ENCODE measurements at places on chromosomes 5 and 9.
A peak's percentile ranks its signal among the peaks of the same experiment; 100 is the strongest.

DNA sequence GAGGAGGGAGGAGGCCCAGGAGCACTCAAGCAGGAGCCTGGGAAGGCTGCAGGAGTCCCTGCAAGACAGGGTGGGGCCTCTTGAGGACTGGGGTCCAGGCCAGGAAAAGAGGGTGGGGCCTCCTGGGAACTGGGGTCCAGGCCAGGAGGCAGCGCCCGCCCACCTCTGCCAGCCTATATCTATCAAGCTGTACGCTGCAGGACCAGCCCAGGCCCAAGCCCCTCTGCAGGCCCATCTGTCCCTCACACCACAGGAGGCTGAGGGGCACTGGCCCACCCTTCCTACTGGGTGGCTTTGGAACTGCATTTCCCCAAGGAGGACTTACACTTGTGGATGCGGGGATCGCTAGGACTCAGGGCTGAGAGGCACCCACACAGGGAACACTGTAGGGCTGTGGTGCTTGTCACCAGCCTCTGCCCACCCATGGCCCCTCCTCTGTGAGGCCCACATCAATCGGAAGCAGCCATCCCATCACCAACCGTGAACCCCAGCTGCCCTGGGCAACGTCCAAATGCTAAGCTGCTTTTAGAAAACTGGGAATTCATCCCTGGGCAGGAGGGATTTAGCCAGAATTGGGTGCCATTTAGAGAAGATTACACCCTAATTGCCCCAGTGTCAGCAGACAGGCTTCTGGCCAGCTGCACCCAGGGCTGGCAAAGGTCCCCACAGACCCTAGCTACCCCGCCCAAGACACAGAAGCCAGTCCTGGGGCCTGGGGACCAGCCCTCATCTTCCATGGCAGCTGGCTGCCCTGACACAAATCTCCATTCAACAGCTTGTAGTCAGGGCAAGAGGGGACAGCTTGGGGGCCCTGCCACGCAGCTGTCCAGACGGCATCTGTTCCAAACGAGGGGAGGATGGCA is 15.3 kb downstream of the BICD2 start:
- DNase-seq, result no peak

GRCh38 chr5:96509316-96509715 is 76.3 kb upstream of the PCSK1 start:
- no peak for DNase-seq

DNA sequence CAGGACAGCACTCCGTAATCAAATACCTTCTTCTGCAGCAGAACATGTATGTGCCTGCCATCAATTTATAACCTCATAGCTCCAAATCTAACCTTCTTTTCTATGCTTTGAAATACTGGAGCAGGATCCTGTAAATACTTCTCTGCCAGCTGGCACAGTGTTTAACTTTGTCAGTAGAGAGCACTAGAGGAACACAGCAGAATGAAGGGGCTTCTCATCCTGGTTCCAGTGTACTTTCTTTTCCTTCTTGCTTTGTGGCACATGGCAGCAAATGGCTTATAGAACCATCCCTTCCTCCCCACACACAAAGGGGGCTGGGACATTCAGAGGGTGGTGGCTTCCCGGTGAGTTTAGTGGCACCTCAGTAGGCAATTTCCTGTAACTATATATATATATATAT is 3.8 kb upstream of the FBXW11 start:
- no peak for DNase-seq

GRCh38 chr9:34646211-34647083 is at the start of gene GALT:
Gene GALT (plus strand): TSS chr9:34646675. CDS start chr9:34646705, 30 bp downstream.
- DNase-seq, result peak; percentile 95

- DNase-seq, result no peak
Observed at GRCh38 chr9:37486256-37486615, 488 bp downstream of the POLR1E start.

- no peak for DNase-seq
Observed at GRCh38 chr9:108434502-108434901, 421.3 kb downstream of the ACTL7B start.

DNA sequence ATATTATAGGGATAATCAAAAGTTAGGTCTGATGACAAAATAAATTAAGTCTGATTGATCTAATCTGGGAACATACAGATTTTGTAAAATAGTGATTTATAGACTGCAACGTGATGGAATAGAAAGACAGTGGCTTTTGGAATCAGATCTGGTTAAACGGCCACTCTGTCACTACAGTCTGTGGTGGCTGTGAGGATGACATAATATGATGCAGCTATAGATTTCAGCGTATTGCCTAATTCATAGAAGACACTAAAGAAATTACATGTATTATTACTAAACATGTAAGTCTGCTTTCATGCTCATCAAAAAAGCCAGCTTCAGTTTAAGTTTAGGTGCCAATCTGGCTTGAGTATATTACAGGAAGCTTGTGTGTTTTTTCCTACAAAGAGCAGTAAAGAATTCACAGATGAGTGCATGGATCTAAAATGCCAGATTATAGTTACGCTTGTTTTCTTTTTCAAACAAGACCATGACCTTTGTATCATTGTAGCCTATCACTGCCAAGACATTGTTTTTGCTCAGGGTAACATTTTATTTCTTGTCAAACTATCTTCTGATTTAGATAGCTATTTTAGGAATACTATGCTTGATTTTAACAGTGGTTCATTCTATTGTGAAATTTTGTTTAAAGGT is 25.7 kb downstream of the CPEB4 start:
- no peak for DNase-seq

DNA sequence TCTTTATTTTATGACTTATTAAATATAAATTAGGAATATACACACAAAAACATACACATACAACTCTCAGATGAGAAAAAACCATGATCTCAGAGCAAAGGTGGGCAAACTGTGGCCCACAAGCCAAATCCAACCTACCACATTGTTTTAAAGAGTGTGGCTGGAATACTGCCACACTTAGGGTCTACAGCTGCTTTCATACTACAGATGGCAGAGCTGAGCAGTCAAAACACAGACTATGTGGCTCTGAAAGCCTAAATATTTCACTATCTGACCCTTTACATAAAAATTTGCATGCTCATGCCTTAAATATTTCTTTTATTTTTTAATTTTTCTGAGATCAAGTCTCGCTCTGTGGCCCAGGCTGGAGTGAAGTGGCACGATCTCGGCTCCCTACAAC is 28.3 kb downstream of the LEAP2 start:
- no peak for DNase-seq

GRCh38 chr5:178422400-178422775 is 167.8 kb downstream of the COL23A1 start:
- DNase-seq, result no peak

DNA sequence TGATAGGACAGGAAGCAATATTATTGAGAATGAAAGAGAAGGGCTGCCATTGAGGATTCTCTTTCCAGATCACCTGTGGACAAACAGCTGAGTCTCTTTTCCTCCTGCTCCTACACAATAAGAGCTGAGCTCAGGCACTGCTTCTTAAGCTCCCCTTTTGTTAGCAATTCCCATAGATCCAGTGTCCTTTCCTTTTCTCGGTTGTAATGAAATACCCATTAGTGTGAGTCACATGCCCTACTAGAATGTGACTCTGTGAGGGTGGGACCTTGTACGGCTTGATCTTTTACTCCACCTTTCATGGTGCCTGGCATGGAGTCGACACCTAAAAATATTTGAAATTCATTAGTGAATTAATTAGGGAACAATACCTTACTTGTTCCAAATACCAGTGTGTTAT is 269.2 kb downstream of the NR3C1 start:
- no peak for DNase-seq

DNA sequence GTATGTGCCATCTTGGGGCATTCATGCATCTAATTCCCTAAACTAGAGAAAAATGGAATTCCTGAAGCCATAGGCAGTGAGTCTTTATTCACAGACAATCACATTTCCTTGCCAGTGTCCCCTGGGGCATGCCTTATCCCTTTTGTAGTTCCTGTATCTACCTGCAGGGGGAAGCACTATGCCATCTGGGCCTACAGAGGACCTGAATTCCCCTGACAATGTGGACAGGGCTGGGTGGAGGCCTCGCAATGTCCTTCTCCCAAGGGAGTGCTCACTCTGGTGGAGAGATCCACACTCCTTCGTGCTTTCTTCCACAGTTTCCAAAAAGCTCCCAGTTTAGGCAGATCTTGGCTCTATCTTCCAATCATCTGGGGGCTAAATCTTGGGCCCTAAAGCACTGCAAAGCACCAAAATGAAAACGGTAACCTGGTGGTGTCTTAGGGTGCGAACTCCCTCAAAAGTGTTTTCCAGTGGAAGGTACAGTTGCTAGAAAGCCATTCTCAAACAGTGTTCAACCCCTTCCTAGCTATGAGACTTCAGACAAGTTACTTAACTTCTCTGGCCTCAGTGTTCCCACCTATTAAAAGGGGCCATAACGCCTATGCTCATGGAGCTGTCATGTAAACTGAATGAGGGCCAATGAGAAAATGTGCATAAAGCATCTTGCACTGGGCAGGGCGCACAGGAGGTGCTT is 17.5 kb downstream of the WHRN start:
- peak; percentile 69 for DNase-seq

- DNase-seq, result peak; percentile 6
Observed at GRCh38 chr9:114276908-114277821, 45.7 kb upstream of the ORM1 start.

- DNase-seq, result no peak
Observed at GRCh38 chr9:135239769-135240141, 152.3 kb downstream of the OLFM1 start.

GRCh38 chr5:175286981-175287380 is 157.0 kb downstream of the DRD1 start:
- no peak for DNase-seq

- DNase-seq, result no peak
Observed at GRCh38 chr5:83417884-83418283, 53.7 kb upstream of the VCAN start.

- DNase-seq, result no peak
Observed at GRCh38 chr5:175748650-175749049, 90.8 kb downstream of the HRH2 start.

GRCh38 chr5:98157368-98157767 is 616.1 kb upstream of the RGMB start:
- peak; percentile 30 for DNase-seq

GRCh38 chr9:20226345-20226744 is 396.0 kb downstream of the MLLT3 start:
- DNase-seq, result no peak

DNA sequence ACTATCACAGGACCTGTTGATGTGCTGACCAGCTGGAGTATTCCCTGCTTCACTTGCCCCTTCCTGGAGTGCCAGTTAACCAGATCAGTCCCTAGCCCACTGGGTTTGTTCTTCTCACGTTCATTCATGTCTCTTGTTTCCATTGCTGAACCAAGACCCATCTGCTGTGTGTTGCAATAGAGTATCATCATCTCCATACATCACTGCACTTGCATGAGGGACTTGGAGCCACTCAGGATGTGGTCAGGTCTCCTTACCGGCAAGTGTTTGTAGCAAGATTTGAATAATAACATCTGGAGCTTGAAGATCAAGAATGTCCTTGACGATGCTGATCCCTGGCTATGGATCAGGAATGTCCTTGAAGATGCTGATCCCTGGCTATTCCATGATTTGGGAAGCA is 358.6 kb downstream of the IRX1 start:
- DNase-seq, result no peak

GRCh38 chr5:151595411-151595826 is 4.3 kb upstream of the FAT2 start:
- DNase-seq, result no peak

DNA sequence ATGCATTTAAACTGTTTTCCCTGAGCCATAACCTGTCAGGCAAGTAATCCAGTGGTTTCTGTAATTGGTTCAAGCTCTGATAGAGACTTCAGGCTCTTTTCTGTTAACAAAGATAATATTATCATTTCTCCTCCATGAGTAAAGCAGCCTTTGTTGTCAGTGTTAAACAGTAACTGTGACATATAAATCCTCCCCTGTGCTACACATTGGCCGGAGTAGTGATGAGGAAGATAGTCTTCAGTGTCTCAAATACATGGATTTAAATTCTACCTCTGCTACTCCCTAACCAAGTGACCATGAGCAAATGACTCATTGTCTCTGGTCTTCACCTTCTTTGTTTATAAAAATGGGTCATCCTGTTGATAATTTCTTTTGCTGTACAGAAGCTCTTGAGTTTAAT is 615.5 kb upstream of the CHD1 start:
- DNase-seq, result no peak

- no peak for DNase-seq
Observed at GRCh38 chr5:66440202-66440680, 156.0 kb upstream of the MAST4 start.

DNA sequence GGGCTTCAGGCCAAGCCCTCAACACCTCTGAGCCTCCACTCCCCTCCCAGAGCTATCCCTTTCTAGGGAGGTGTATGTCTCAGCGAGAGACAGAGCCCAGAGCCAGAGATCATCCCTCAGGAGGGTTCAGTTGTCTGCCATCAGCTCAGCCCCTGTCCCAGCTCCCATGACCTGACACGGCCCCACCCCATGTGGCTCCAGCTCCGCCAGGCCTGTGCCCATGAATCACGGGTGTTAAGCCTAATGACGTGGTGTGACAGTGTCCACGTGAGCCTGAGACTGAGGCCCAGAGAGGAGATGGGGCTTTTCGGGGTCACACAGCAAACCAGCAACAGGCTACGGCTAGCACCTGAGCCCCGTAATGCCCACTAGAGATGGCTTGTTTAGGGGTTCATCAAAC is 60.9 kb upstream of the ORM1 start:
- DNase-seq, result no peak

Data from WTC11 (cell line).